MG63 (cell line): ENCODE measurements at places on chromosomes 16 and 17. TPM values are rescaled to one million over a fixed set of nuclear protein-coding genes. Genes with fewer than 3 reads are reported as not detected.

GRCh38 chr17:42010898-42011516 lies 6.2 kb downstream of the DNAJC7 start:
- DNase-seq, result peak; percentile 20

DNA sequence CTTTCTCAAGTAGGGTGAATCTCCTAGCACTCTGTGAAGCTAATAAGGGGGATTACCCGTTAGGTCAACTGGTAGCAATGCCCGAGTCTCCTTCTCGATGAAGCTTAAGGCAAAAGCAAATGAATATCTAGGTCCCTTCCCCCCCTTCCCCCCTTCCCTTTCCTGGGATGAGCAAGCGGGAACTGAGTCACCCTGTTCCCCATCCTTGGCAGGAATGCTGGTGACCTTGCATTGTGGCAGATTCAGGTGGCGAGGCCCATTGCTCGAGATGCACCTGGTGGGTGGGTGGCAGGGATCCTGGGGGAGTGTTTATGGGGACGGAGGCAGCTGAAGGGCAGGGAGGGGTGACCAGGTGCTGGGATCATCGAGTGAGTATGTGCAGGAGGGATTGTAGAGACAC lies 7.1 kb downstream of the NXPH3 start:
- DNase-seq, result no peak

DNA sequence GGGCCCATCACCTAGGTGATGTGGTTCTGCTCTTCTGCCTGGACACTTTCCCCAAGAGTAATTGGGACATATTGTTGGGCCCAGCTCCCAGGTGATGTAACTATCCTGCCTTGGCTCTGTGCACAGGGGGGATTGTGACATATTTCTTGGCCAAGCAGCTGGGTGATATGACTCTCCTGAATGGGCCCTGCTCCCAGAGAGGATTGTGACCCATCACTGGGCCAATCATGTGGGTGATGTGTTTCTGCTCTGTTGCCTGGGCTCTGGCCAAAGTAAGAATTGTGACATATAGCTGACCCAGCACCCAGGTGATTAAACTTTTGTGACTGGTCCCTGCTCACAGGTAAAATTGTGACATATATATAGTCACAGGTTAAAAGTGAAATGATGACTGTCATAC lies 1904.9 kb downstream of the TP53TG3F start:
- no peak for DNase-seq

The CCL16 gene
- total RNA-seq, result not detected in 2 replicates
